ENCODE measurements at places on chromosomes 4 and X. TPM values are rescaled to one million over a fixed set of nuclear protein-coding genes. Genes with fewer than 3 reads are reported as not detected.

Gene FAM47B
- not detected for total RNA-seq

Gene NALF2
- total RNA-seq, result 0.05 TPM

Gene SPATA4
- total RNA-seq, result not detected

Gene WDFY3
- total RNA-seq, result 145 TPM

Gene PCDH10
- total RNA-seq, result 0.14 TPM

Gene TMSB15B
- 6.5 TPM for total RNA-seq

Gene NPFFR2
- not detected for total RNA-seq

Gene GRPEL1
- total RNA-seq, result 52.4 TPM

Gene SLC9B1
- total RNA-seq, result not detected

Gene HELT
- not detected for total RNA-seq

Gene ADH1B
- total RNA-seq, result not detected

Gene DMP1
- not detected for total RNA-seq

Gene PABPC5
- total RNA-seq, result 2.0 TPM

Gene PLK4
- 25.7 TPM for total RNA-seq

DNA sequence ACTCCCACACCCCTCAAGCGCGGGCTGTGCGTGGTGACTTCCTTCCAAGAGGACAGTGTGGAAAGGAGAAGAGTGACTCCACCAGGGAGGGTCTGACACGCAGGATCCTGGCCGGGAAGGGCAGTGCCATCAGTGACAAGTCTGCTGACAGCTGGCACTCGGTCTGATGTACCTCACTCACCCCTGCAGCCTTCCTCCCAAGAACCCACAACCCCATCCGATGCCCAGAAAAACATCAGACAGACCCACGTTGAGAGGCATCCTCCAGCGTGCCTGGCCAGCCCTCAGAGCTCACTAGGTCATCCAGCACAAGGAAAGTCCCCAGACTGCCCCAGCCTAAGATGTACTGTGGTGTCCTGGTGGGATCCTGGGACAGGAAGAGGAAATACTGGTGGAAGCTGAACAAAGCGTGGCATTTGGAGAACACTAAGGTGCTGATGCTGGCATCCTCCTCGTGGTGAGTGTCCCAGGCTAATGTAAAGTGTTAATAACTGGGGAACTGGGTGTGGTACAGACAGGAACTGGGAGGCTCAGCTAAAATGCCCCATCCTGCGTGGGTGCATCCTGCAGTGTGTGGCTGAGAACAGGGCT lies 200.0 kb upstream of the PSAPL1 start:
- DNase-seq, result no peak

DNA sequence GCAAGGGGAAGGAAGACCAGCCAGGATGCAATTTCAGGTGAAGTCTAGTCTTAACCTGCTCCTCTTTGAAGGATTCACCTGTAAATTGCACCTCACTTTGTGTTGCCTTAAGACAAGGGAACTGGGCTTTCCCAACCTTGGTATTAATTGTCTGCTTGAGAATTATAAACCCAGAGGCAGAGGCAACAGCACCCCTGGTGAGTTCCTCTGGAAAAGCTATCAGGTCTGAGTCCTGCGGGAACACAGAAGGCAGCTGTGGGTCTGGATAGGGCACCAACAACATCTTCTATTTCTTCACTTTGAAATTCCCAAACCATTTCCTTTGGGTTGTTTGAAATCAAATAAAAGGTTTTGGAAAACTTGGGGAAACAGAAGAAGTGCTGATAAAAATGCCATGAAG lies 109.2 kb upstream of the NPY2R start:
- DNase-seq, result no peak

- DNase-seq, result peak; percentile 68
These were observed 2.4 kb upstream of the PCDH10 start for GRCh38 chr4:133146574-133147241.

DNA sequence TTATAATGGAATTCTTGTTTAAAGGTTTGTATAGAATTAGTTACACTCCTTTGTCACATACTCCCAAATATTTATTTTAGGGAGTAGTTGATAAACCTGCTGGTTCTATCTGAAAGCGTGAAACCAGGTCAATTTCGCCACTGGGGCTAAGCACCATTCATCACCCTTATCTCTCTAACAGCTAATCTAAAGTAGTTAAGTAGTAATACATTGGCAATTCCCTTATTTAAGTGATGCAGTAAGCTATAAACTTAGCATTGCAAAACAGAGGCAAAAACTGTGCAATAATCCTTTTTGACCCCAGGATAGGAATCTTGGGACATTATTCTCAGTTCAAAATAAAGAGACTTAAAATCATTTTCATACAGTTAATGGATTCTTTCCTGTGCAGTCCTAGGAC lies 33.7 kb upstream of the PTPN13 start:
- DNase-seq, result no peak

- DNase-seq, result peak; percentile 62
These were observed 1.6 kb downstream of the EMCN start for GRCh38 chr4:100516225-100516624.

- DNase-seq, result no peak
These were observed 89.4 kb upstream of the TLL1 start for GRCh38 chr4:165783626-165784025.

GRCh38 chrX:22594766-22595165 lies 322.1 kb downstream of the CBLL2 start:
- DNase-seq, result no peak

- DNase-seq, result no peak
These were observed 27.9 kb downstream of the FGF13 start for GRCh38 chrX:138683600-138683999.

DNA sequence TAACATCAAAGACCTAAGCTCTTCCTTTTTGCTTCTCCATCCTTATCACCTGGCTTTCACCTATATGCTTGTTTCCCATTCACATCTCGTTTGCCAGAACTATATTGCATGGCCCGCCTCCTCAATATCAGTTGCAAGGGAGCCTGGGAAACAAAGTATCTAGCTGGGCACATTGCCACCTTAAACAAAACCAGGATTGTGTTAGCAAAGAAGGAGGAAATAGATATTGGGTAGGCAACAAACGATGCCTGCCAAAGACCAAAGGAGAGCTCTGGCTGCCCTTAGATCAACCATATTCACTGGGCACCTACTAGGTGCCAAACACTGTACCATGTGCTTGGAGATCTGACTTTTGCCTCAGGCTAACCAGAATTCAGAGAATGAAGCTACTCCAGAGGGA lies 107.5 kb downstream of the GRIA3 start:
- DNase-seq, result no peak

DNA sequence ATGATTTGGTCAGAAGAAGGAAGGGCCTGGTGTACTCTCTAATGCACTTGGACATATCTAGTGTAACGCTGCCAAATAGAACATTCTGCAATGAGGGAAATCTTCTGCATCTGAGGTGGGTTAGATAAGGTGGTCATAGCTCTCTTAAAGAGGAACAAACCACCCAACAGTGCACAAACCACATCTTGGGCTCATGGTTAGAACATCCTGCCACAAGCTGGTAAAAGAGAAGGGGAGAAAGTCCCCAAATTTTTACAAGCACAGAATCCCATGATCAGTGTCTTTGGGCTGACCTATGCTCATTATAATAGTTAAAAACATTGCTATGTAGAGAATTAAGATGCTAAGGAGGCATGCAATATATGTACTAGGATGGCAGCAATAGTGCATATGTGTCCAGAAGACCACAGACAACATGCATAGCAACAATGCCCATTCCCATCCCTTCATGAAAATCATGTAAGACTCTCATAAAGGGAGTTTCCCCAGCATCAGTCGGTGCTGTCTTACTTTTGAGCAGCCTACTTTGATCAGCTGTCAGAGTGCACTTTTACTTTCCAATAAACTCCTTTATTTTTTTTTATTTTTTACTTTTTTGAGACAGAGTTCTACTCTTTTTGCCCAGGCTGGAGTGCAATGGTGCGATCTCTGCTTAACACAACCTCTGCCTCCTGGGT lies 99.7 kb upstream of the SLC7A11 start:
- DNase-seq, result no peak

DNA sequence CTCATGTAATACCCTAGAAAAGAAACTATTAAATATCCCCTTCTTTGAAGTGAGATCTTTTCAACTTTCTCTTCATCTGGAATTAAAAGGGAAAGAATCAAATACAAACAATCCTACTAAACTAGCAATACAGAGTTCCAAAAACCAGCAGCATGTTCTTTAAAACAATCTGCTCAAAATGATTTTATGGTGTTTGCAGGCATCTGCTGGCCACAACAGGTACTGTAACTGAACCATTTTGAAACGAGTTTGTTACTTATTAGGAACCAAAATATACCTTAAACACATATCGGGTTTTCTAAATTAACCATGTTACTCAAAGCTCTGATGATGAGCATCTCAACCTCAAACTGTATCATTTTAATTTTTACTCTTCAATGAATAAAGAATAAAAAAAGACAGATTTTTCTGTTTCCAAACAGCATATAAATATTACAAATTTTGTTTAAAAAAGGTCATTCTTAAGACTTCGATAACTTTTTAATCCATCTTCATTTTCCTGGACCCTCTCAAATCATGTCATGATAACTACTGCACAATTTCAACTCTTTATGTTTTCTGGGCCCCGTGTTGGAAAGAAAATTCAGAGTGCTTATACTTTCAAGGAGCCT lies 56.5 kb downstream of the ARAP2 start:
- no peak for DNase-seq

GRCh38 chr4:158259955-158260575 lies 49.8 kb downstream of the TMEM144 start:
- DNase-seq, result peak; percentile 49

GRCh38 chr4:182188622-182189021 lies 54.6 kb upstream of the TENM3 start:
- no peak for DNase-seq

- DNase-seq, result no peak
These were observed 46.4 kb downstream of the TBC1D14 start for GRCh38 chr4:6956087-6956433.

DNA sequence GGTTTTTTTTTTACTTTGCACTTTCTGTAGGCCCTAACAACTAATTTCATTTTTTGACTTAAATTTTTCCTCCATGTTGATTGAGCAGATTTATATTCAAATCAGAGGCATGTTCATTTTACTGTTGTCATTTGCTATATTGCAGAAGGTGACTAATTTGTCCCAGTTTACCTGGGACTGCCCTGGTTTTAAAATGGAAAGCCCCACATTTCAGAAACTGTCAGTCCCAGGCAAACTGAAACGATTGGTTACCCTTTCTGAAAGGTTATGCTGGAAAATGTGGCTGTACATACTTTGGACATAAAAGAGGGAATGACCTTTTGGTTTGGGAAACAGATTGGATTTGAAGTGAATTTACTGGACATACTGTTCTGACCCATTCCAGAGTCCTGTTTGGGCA lies 160.0 kb downstream of the SPCS3 start:
- DNase-seq, result no peak

DNA sequence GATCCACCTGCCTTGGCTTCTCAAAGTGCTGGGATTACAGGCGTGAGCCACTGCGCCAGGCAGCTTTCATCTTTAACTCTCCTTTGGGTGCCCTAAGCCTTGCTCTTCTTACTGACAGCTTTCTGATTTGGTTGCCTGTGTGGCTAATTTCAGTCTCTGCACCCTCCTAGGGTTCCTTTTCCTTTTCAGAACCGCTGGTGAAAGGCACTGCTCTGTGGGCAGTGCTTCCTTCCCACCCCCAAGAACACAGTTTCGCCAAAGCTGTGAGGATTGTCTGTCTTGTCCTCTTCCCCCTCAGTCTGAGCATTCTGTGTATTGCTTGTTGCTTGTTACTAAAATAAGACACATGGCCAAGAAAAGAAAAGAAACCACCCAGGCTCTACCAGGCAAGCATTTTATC lies 101.4 kb upstream of the FRMPD3 start:
- DNase-seq, result no peak

DNA sequence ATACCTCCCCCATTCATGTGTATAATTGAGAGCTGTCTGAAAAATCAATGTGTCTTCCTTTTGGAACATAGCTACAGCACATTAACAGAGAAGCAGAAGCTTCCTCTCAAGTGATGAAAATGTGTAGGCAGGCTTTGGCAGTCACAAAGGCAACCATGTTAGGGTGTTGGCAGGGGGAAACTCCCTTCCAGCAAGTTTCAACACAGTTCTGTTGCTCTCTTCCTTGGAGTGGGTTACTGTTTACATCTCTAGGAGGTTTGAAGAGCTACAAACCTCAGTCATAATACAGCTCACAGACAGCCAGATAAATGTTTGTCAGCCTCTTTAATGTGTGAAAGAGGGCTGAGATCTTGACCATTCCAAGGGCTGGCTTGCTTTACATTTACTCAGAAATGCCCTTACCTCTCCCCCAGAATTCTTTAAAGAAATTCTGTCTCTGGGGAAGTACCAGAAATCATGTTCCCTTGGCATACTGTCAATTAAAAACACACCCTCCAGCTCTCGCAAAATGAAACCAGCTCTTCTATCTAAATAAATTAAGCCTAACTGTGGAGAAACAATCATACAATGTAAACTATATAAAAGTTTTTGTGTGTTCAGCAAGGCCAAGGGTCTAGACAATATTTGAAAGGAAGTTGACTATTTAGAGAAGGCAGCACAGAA lies 18.9 kb downstream of the ZBTB33 start:
- DNase-seq, result no peak

GRCh38 chr4:104352211-104352610 lies 142.5 kb downstream of the CXXC4 start:
- no peak for DNase-seq

GRCh38 chrX:134883137-134883700 lies 107.6 kb upstream of the SMIM10 start:
- no peak for DNase-seq

- no peak for DNase-seq
These were observed 42.5 kb upstream of the LEF1 start for GRCh38 chr4:108210989-108211835.

- no peak for DNase-seq
These were observed 92.8 kb downstream of the AMMECR1 start for GRCh38 chrX:110224926-110225617.

DNA sequence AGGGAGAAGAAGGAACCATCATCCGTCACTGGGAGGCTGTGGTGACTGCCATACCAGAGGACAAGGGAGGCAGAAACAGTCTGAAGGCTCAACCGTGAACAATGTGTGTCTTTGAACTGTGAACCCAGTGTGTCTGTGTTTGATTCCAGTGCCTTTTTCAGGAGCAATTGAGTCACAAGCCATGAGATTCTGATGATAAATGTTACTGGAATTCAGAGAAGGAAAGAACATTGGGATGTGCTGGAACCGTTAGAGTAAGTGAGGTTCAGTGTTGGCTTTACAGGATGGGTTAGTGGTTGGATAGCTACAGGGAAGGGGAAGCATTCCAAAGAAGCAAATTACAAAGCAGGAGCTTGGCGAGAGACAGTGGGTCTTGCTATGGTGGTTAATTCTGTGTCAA lies 464.4 kb downstream of the TRIML1 start:
- DNase-seq, result no peak

- no peak for DNase-seq
These were observed 194.6 kb upstream of the STK26 start for GRCh38 chrX:131828482-131828881.

- peak; percentile 89 for DNase-seq
These were observed 344.3 kb downstream of the BCOR start for GRCh38 chrX:39753293-39753996.

- DNase-seq, result peak; percentile 0
These were observed 34.4 kb downstream of the AGTR2 start for GRCh38 chrX:116204932-116205331.

- no peak for DNase-seq
These were observed 184.1 kb upstream of the PPARGC1A start for GRCh38 chr4:24073948-24074347.

GRCh38 chr4:163795885-163796284 lies 301.4 kb downstream of the TMA16 start:
- DNase-seq, result no peak

Data from dermis blood vessel endothelial cell (primary cell).